ENCODE measurements at places on chromosomes 7 and 10.

GRCh38 chr10:78491812-78492211 is 458.1 kb downstream of the RPS24 start:
- DNase-seq: peak; percentile 59

DNA sequence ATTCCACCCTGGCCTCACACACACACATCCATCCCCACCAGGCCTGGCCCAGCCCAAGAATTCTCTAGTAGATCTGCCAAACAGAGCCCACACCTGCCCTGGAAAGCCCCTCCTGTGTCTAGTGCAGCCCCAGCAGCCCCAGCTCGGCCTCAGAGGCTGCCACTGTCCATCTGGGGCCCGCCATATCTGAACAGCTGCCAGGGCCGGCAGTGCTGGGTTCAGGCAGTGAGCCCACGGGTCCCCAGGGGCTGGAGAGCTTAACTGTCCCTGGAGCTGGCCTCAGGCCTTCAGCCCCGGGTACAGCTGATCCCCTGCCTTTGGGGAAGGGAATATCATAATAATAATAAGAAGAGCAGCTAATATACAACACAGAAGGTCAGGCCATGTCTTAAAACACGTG is 574 bp downstream of the MYL10 start:
- no peak for DNase-seq

GRCh38 chr10:35600193-35600592 is 4.9 kb upstream of the GJD4 start:
- DNase-seq: no peak

- DNase-seq: no peak
Observed at GRCh38 chr10:660970-661596, 28.4 kb downstream of the DIP2C start.

DNA sequence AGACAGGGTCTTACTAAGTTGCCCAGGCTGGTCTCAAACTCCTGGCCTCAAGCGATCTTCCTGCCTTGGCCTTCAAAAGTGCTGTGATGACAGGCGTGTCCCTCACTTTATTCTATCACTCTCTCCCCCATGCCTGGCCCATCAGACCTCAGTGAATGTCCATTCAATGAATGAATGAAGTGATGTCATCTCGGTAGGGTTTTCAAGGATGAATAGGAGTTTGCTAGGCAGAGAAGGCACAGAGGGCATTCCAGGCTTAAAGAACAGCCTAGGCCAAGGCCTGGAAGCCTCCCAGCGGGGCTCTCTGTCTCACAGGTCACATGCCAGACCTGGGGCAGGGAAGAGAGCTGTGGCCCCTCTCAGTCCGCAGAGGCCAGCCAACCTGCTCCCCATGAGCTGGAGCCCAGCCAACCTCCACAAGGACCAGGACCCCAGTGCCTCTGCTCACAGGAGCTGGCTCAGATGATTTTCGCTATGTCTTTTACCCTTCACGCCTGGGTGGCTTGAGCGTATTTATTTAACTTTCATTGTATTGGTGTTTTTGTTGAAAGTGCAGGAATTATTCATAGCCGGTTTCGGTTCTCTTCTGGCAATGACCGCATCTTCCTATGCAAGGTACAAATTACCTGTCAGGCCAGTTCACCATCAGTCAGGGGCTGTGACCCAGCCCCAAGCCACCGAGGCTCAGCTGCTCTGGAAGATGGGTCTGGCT is 11.8 kb upstream of the TNRC18 start:
- no peak for DNase-seq

- no peak for DNase-seq
Observed at GRCh38 chr10:53093878-53094277, 321.3 kb upstream of the MBL2 start.

DNA sequence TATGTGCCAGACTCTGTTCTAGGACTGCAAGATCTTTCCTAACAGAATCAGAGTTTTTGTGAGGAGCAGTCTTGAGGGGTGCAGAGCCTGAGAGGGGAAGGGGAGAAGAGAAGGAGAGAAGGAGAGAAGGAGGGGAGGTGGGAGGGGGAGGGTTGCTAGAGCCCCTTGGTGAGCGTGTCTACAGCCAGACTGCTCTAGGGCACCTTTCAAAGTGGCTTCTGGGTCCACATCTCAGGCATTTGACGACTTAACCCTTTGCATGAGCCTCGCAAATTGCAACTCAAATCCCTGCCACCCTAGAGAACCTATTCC is 31.1 kb upstream of the LEP start:
- no peak for DNase-seq

GRCh38 chr7:34341326-34341725 is 316.7 kb upstream of the NPSR1 start:
- DNase-seq: no peak

DNA sequence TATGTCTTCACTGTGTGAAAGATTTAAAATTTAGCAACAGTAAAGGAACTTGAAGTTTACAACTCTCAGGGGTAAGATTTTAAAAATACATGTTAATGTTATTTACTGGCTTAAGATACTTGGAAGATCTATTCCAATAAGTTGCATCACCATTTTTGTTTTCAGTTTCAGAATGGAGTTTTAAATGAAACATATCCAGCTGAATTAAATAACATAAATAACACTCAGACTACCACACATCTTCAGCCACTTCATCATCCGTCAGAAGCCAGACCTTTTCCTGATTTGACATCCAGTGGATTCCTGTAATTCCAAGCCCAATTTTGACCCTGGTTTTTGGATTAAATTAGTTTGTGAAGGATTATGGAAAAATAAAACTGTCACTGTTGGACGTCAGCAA is 44.3 kb downstream of the AHR start:
- no peak for DNase-seq

GRCh38 chr7:23653942-23654341 is 26.1 kb upstream of the FAM221A start:
- DNase-seq: no peak

GRCh38 chr7:27111042-27111750 is 8.7 kb upstream of the HOXA2 start:
- no peak for DNase-seq

GRCh38 chr7:132485136-132485535 is 91.1 kb downstream of the PLXNA4 start:
- DNase-seq: no peak

DNA sequence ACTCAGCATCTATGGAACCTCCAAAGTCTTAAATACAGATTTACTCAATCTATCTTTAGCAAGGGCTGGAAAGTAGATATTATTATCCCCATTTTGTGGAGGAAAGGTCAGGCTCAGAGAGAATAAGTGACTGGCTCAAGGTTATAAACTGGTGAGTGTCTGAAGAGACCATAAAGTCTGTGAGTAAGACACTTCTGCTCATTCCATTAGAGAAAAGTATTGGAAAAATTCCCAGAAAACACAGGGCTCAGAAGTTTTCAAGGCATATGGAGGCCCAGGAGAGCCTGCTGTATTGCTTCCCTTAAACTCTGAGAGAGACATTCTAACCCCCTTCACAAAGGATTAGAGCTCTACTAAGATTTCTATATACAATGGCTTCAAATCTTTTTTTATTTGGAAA is 134.8 kb downstream of the PCDH15 start:
- DNase-seq: no peak

- no peak for DNase-seq
Observed at GRCh38 chr10:72173619-72174296, 42.1 kb upstream of the ANAPC16 start.

- DNase-seq: no peak
Observed at GRCh38 chr10:130967161-130967560, 344.4 kb downstream of the TCERG1L start.

DNA sequence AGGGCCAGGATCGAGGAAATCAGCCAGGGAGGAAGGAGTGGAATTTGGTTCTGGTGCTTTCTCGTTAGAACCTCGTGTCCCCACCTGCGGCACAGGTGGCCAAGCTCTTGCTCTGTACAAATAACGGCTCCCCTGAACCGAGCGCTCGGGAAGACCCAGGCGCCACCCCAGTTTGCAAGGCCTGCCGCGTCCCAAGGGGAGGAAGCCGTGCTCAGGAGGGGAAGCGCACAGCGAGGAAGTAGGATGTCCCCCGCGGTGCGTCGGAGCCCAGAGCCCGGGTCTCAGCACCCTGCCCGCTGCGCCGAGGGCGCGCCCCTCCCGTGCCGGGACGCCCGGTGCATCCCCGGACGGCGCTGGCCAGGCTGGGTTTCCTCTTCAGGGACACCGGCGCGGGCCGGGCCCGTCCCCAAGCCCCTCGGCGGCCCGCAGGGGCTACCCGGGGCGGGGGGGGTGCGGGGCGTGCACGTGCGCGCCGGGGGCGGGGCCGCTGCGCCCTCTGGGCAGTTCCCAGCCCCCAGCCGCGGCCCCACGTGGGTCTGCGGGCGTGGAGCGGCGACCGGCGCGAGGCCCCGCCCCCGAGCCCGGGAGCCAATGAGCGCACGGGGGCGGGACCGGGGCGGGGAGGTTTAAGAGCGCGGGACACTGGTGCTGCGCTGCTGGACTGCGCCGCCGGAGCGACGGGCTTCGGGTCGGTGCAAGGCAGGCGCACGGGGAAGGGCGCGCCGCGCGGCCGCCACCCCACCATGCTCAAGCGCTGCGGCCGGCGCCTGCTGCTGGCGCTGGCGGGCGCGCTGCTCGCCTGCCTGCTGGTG is at the start of gene LFNG:
LFNG (plus strand) TSS at position 656 of the 812 bp plus-strand sequence; CDS start at position 744, 88 bp downstream.
- DNase-seq: peak; percentile 90

DNA sequence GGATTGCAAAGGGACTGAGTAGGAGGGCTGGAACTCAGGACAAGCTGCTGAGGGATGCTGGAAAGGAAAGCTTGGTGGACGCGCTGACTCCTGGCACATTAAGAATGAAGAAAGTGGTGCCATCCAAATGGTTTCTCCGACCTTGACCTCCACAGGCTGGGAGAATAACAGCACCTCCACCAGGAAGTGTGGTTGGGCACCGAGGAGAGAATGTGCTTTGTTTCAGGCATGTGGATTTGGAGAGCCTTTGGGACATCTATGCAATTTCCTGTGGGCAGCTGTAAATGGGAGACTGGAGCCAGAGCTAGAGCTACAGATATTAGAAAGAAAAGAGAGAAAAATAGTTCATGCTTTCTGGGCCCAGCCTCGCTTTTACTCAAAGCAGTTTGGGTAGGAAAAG is 29.8 kb upstream of the HABP2 start:
- no peak for DNase-seq

GRCh38 chr7:137546671-137547070 is 203.1 kb upstream of the PTN start:
- no peak for DNase-seq

- DNase-seq: no peak
Observed at GRCh38 chr10:64396105-64396708, 875.0 kb downstream of the REEP3 start.

- DNase-seq: no peak
Observed at GRCh38 chr7:157431951-157432540, 95.2 kb downstream of the DNAJB6 start.

GRCh38 chr7:13908667-13909397 is 80.6 kb downstream of the ETV1 start:
- DNase-seq: peak; percentile 16
